Suppressor macrophage treated with lipopolysaccharide for 1 hour (primary cell): ENCODE measurements at places on chromosomes 16 and 17.

- DNase-seq, result no peak
These were observed 8.0 kb downstream of the CD300LB start for GRCh38 chr17:74523308-74523707.

GRCh38 chr16:52251495-52251894, 295.4 kb downstream of the TOX3 start:
- no peak for DNase-seq

- DNase-seq, result no peak
These were observed 34.1 kb downstream of the WDR45B start for GRCh38 chr17:82614095-82614631.

DNA sequence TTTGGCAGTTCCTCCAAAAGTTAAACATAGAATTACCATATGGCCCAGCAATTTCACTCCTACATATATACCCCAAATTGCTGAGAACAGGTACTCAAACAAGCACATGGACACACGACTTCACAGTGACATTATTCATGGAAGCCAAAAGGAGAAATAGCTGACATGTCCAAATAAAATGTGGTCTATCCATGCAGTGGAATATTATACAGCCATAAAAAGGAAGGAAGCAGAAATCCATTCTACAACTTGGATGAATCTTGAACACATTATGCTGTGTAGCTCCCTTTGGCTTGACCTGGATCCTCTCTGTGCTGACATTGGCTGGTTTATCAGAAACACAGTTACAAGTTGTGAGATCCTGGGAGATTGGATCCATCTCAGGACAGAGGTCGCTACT, 370.9 kb upstream of the EEF2KMT start:
- DNase-seq, result no peak

DNA sequence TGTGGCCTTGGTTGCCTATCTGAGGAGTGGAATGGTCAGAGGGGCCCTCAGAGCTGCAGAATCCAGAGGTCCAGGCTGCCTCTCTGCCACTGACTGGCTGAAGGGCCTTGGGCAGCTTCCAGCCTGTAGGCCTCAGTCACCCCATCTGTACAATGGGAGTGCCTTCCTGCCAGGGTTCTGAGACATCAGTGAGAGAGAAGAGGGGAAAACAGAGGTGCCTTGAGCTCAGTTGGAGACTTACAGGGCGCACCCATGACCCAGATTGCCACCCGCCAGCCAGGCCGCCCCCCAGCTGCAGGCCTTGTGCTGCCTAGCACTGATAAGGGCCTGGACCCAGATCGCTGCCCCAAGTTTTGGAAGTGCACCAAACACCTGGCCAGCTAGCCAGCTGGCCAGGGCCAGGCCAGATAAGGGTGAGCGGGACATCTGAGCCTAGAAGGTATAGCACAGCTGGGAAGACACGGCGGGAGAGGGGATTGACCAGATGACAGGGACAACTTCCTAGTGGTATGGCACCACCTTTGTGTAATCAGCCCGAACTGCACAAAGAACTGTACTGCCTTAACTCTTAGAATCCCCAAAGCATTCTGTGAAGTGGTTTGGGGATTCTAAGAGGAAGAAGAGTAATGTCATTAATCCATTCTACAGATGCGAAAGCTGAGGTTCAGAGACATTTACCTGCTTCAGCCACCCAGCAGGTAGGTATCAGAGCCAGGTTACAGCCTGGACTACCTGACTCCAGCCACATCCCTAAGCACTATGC, 1.4 kb downstream of the SLC4A1 start:
- DNase-seq, result no peak

- no peak for DNase-seq
These were observed 77.5 kb downstream of the GNAO1 start for GRCh38 chr16:56268799-56269198.
